D721Med (cell line): ENCODE measurements at places on chromosomes 5 and 9.

GRCh38 chr9:135606885-135607259 lies 32.5 kb downstream of the GLT6D1 start:
- DNase-seq, result no peak

- no peak for DNase-seq
Observed at GRCh38 chr5:110630350-110630749, 96.1 kb downstream of the TMEM232 start.

DNA sequence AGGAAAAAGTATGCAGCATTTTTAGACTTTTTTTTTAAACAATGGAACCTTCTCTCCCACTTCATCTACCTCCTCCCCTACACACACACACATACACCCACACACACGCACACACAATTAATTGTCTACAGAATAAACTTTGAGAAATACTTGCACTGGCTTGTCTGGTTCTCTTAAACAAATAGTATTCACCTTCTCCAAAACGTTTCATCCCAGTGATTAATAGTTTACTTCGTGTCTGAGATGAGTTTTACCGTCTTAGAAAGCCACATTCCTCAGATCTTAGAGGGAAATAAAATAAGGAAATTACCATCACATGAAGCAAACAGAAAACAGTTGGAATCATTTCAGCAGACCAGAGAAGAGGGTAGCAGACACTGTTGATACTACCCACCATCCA lies 570.6 kb upstream of the CLINT1 start:
- no peak for DNase-seq

GRCh38 chr5:170293273-170293672 lies 4.3 kb downstream of the LCP2 start:
- no peak for DNase-seq

GRCh38 chr5:29214839-29215238 lies 1978.6 kb upstream of the CDH6 start:
- DNase-seq, result no peak

GRCh38 chr5:1540831-1541701 lies 17.3 kb upstream of the LPCAT1 start:
- DNase-seq, result no peak

- DNase-seq, result peak; percentile 5
Observed at GRCh38 chr5:135004376-135004775, 29.7 kb downstream of the PITX1 start.

DNA sequence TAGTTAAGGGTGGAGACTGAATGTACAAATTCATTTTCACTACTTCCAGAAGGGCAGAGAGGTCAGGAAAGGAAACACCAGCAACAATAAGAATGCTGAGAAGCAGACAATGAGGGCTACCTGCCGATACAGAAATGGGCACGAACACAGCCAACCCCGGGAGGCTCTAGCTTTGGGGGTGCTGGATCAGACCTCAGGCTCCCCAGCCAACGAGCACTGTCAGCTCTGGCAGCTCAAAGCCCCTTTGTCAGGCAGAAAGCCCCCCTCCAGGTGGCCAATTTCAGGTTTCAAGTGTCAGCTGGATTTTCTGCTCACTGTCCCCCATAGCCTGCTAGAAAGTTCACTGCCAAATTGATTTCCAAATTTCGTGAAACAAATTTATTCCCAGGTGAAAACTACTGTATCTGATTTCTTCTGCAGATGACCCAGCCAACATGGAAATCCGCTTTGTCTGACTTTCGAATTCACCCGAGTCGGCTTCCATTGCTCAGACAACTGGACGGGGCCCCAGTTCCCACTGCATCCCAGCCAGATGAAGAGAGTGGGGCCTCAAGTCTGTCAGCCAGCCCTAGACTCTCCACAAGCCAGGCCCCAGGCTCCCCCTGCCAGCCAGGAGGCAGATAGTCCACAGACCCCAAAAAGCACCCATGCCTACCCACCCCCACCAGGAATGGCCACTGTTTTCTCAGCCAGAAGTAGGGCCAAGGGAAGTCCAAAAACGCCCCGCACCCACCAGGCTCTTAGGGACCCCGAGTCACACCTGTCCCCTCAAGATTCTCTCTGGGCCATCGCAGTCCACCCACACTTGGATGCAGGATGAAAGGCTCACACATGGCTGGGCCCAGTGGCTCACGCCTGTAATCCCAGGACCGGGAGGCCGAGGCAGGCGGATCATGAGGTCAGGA lies 96.5 kb upstream of the PHYKPL start:
- no peak for DNase-seq
